T-helper 17 cell (primary cell): ENCODE measurements at places on chromosomes 4 and X. TPM values are rescaled to one million over a fixed set of nuclear protein-coding genes. Genes with fewer than 3 reads are reported as not detected.
A peak's percentile ranks its signal among the peaks of the same experiment; 100 is the strongest.

The TLR10 gene
- not detected for total RNA-seq

- no peak overlapping the region for H3K27ac ChIP-seq
- no peak overlapping the region for H3K4me3 ChIP-seq
- H3K36me3 ChIP-seq = no peaks in the 10 kb centered on the region
- peaks cover 4% of the 10 kb centered on the region for H3K4me1 ChIP-seq
- no peak for DNase-seq
- peaks cover 10% of the 10 kb centered on the region for H3K27me3 ChIP-seq
Observed at GRCh38 chr4:168787801-168788595, 222.1 kb downstream of the CBR4 start.

DNA sequence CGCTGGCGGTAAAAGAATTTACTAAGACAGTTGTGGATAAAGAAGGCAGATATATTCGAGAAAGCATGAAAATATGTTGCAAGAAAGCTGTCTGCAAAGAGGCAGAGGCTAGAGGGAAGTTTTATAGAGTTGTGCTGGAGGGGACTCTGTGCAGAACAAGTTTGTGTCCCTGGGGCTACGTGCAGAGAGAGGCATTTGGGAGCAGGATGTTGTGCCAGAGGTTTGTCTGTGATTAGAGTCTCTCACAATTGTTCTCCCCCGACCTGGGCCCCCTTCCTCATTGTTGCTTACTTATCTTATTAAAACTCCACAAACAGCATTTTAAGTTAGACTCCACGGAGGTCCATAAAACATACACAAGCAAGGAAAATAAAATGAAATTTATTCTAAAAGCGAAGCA lies 831.3 kb downstream of the NLGN4X start:
- no peak overlapping the region for H3K4me3 ChIP-seq
- H3K27me3 ChIP-seq = no peaks in the 10 kb centered on the region
- no peak overlapping the region for H3K27ac ChIP-seq
- H3K36me3 ChIP-seq = no peaks in the 10 kb centered on the region

- H3K4me1 ChIP-seq = peaks cover 5% of the 10 kb centered on the region
- peaks cover 3% of the 10 kb centered on the region for H3K36me3 ChIP-seq
- no peak for DNase-seq
- H3K27ac ChIP-seq = no peak overlapping the region
Observed at GRCh38 chr4:168882650-168883233, 127.3 kb downstream of the CBR4 start.

DNA sequence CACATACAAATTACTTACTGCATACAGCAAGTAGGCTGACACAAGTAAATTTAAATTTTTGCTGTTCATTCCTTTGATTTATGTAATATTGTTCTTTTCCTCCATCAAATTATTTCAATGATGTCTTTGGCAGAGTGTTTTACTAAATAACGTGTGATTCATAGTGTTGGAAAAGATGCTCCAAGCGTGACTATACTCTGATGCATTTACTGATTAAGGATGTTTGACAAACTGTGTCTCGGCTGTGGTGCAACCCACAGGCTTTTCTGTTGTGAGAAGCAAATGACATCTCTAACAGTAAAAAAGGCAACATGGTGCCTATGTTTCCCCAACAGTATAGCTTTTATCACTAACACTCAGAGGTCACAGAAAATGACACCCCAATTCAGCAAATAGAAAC lies 540.9 kb downstream of the PPP4R3C start:
- no peak for DNase-seq
- no peaks in the 10 kb centered on the region for H3K4me1 ChIP-seq
- H3K27me3 ChIP-seq = no peaks in the 10 kb centered on the region

DNA sequence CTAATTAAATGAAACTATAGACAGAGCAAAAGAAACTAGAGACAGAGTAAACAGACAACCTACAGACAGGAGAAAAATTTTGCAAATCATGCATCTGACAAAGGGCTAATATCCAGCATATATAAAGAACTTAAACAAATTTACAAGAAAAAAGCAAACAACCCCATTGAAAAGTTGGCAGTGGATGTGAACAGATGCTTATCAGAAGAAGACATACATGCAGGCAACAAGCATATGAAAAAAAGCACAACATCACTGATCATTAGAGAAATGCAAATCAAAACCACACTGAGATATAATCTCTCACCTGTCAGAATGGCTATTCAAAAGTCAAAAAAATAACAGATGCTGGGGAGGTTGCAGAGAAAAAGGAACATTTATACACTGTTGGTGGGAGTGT lies 14.8 kb downstream of the ZNF280C start:
- H3K4me3 ChIP-seq = no peak overlapping the region
- H3K4me1 ChIP-seq = peaks cover 19% of the 10 kb centered on the region
- H3K27ac ChIP-seq = peak overlapping the region; percentile 21

DNA sequence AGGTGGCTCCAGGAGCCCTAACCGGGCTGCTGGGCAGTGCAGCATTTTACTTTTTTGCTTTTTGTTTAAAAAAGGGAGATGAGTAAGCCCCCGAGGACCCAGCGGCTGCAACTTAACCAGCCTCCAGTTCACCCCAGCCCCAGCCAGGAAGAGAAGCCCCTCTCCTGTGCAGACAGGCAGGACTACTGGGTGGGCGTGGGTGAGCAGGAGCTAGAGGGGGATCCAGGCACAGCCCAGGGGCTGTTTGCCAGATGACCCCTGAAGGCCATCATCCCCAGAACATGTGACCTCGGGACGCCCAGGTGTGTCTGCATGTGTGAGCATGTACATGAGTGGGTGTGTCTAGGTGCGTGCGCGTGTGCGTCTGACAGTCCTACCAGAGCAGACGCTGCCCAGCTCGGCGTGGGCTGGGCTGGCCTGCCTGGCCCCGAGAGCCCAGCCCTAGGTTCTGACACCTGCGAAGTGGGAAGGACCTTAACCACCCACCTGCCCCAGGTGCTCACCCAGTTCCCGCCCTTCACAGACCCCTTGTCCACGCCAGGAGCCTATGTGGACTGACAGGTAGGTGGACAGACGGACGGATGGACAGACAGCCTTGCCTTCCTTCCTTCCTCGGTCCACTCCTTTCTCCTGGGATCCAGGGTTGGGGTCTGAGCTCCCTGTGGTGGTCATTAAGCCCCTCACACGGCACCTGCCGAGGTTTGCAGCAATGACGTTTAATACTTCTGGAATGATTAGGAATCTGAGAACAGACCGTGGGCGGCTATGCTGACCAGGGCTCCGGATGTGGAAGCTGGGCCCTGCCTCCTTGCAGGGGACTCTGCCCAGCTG lies 7.8 kb upstream of the HAUS3 start:
- no peak overlapping the region for H3K4me3 ChIP-seq
- H3K27ac ChIP-seq = peak overlapping the region; percentile 89
- peaks cover 20% of the 10 kb centered on the region for H3K4me1 ChIP-seq
- DNase-seq = no peak
- no peaks in the 10 kb centered on the region for H3K27me3 ChIP-seq

DNA sequence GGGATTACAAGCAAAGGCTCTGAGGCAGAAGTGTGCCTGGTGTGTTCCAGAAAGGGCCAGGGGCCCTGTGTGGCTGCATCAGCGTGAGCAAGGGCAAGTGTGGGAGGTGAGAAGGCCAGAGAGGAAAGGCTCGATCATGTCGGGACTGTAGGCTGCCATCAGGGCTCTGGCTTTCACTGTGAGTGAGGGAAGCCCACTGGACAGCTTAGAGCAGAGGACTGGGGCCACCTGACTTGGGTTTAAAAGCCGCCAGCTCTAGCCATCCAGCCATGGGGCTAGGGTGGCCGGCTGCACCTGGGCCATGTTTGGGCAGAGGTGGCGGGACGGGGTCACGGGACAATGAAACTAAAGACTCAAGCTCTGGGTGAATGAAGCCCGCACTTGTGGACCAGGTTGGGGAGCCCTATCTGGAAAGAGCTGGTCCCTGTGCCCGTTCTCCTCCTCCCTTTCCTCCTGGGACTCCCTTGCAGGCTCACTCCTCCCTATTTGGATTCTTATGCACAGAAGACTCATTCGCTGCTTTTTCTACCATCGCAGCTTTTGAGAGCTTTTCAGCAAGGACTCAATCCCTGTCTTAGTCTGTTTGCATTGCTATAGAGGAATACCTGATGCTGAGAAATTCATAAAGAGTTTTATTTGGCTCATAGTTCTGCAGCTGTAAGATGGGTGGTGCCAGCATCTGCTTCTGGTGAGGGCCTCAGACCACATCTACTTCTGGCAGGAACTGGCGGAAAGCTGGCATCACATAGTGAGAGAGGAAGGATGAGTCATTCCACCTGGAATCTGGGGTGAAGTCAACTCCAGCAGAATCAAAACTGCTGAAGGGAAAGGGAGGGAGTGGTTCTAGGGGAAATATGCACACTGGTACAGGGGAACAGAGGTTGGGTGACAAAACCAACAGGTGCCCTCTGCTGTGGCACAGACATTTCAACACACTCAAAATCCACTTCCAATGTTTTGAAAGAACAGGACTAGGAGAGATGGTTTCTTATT lies 15.3 kb downstream of the CTAG1B start:
- peaks cover 5% of the 10 kb centered on the region for H3K4me1 ChIP-seq
- no peak overlapping the region for H3K4me3 ChIP-seq
- H3K27me3 ChIP-seq = no peaks in the 10 kb centered on the region

- no peak for DNase-seq
- no peaks in the 10 kb centered on the region for H3K4me1 ChIP-seq
- no peaks in the 10 kb centered on the region for H3K36me3 ChIP-seq
- H3K27me3 ChIP-seq = no peaks in the 10 kb centered on the region
- H3K27ac ChIP-seq = no peak overlapping the region
Observed at GRCh38 chr4:1452431-1453051, 46.3 kb upstream of the NKX1-1 start.

DNA sequence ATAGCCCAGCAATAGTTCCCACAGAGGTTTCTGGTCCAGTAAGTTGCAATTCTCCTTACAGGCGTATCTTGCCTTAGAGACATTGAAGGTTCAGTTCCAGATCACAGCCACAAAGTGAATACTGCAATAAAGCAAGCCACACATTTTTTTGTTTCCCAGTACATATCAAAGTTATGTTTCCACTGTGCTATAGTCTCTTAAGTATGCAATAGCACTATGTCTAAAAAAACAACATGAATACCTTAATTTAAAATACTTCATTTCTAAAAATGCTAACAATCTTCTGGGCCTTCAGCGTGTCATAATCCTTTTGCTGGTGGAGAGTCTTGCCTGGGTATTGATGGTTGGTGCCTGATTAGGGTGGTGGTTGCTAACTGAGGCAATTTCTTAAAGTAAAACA lies 659.1 kb downstream of the GRID2 start:
- no peak overlapping the region for H3K4me3 ChIP-seq
- H3K36me3 ChIP-seq = no peaks in the 10 kb centered on the region
- H3K27me3 ChIP-seq = no peaks in the 10 kb centered on the region
- DNase-seq = no peak

GRCh38 chr4:152771741-152772533 lies 7.6 kb downstream of the TIGD4 start:
- no peak overlapping the region for H3K27ac ChIP-seq
- no peaks in the 10 kb centered on the region for H3K36me3 ChIP-seq

- H3K4me3 ChIP-seq = no peak overlapping the region
- peaks cover 2% of the 10 kb centered on the region for H3K36me3 ChIP-seq
- H3K27ac ChIP-seq = no peak overlapping the region
- no peak for DNase-seq
Observed at GRCh38 chr4:185011408-185011807, 6.9 kb upstream of the HELT start.

DNA sequence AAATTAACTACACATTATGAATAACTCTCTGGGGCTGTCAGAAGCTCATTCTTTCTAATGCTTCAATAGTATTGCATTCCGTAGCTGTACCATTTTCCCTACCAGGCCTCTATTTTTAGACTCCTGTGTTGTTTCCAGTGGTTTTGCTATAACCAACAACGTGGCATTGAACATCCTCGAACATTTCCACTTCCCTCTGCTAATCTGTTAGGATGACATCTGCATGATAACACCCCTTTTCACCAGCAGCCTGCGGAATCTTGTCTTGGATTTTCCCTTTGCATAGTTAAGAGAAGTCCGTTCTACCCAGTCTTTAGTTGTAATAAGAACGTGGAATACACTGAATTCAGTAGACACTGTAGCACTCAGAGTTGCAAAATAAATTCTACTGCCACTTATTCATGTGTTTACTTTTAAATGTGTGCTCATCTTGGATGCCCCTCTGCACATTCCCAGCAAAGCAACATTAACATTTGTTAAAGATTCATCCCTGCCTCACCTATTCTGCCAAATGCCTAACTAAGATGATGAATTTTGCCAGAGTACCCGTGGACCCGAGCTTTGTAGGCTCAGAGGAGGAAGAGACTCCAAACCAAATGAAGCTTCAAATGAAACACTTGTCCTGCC lies 55.6 kb downstream of the SEL1L3 start:
- H3K4me3 ChIP-seq = no peak overlapping the region
- peaks cover 2% of the 10 kb centered on the region for H3K36me3 ChIP-seq

DNA sequence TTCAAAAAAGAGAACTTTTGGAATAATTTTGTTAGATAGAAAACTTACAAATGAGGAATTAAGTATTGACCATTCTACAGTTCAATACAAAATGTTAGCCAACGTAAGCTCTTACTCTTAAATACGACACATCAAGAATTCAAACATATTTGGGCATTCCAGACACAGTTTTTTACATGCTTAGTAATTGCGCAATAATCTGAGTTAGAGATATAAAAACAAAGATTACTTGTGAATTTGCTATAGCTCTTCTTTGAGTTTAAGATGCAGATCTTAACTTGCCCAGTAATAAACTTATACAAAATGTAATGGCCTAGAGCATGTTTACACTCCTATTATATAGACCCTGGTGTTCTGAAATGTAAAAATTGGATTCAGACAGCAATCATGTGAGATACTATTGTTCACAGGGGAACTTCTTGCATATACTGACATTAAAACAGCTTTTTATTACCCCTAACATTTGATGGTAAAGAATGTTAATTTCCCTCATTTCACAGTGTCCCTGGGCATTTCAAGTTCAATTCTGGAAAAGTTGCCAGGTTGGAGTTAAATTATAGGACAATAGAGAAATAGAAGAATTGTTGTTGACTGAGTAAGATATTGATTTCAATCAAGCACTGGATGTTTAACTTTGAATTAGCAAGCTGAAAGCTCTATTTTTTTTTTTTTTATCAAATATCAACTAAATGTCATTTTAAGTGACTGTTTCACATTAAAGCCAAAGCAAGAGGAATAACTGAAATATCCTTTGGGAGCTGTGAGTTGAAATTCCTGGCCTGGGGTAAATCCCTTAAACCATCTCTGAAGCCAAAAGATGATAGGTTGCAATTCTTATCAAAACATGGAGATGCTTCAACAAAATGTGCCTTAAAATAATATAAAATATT lies 910 bp downstream of the HPGDS start:
- DNase-seq = no peak
- H3K27me3 ChIP-seq = no peaks in the 10 kb centered on the region
- H3K4me1 ChIP-seq = peaks cover 17% of the 10 kb centered on the region
- H3K27ac ChIP-seq = no peak overlapping the region
- H3K36me3 ChIP-seq = no peaks in the 10 kb centered on the region
- H3K4me3 ChIP-seq = no peak overlapping the region
